ENCODE measurements at places on chromosomes 1 and 21.

DNA sequence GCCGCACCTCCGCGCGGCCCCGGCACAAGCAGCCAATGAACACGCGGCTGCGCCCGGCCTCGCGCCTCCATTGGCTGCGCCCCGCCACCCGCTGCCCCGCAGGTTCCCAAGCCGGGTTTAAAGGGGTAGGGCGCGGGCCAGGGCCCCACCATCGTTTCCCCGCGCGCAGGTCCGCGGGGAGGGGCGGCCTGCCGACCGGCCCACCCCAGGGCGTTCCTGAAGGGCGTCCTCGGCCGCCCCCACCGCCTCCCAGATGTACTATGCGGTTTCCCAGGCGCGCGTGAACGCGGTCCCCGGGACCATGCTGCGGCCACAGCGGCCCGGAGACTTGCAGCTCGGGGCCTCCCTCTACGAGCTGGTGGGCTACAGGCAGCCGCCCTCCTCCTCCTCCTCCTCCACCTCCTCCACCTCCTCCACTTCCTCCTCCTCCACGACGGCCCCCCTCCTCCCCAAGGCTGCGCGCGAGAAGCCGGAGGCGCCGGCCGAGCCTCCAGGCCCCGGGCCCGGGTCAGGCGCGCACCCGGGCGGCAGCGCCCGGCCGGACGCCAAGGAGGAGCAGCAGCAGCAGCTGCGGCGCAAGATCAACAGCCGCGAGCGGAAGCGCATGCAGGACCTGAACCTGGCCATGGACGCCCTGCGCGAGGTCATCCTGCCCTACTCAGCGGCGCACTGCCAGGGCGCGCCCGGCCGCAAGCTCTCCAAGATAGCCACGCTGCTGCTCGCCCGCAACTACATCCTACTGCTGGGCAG lies at the start of gene OLIG1:
TSS of gene OLIG1 (plus strand) at position 148 of the 750 bp plus-strand sequence. CDS start at position 254, 106 bp downstream.
- peak; percentile 15 for DNase-seq

- no peak for DNase-seq
Measured at GRCh38 chr1:168213349-168213748, 12.5 kb upstream of the SFT2D2 start.

DNA sequence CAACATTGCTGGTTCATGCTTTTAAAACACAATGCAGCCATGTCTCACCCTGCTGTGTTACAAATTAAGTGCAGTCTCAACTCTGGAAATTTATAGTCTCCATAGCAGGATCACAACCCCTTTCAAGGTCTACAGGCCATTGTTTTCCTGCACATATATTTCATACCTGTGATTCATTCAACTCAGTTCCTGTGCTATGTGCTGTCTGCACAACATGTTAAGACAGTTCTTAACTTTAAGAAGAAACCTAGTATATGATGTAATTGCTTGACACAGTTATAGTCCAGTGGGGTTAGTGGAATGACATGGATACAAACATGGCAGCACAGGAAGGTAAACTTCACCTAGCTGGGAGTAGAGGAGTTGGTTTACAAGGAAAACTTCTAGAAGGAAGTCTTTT lies 106.4 kb downstream of the IFI44 start:
- DNase-seq: no peak

GRCh38 chr1:193111641-193112090 lies 6.5 kb upstream of the GLRX2 start:
- peak; percentile 96 for DNase-seq

DNA sequence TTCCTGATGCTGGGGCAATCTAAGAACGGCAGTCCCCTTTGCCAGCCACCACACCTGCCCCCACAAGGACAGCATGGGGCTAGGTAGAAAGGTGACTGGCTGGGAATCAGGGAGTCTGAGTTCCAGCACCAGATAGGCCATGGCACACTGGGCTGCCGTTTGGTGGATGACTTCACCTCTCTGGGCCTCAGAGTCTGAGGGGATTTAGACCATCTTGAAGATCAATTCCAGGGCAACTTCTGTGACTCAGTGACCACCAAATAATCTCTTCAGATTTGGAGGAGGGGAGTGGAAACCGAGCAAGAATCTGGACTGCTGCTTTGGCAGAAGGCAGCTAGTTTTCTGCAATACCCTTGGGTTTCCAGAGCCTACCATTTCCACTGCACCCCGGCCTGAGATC lies 92.1 kb upstream of the EDN2 start:
- no peak for DNase-seq

- DNase-seq: no peak
Measured at GRCh38 chr1:237972186-237972585, 81.5 kb upstream of the ZP4 start.

DNA sequence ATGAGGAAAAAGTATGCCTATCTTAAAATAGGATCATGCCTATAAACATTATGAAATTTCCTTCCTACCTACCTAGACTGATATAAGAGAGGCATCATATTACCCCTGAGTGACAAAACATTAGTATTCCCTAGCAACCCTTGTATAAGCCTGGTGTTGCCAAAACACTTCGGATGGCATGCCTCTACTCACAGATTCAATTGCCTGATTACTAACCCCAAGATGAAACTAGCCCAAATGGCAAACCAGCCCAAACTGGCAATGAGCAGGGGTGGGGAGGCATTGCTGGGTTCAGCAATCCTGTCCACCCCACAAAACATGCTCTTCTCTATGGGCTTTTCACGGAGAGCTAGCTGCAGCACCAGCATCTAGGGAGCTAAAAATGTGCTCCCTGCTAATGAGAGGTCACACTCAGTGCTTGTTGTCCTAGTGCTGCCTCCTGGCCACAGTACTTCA lies 13.9 kb downstream of the PALMD start:
- DNase-seq: peak; percentile 41

DNA sequence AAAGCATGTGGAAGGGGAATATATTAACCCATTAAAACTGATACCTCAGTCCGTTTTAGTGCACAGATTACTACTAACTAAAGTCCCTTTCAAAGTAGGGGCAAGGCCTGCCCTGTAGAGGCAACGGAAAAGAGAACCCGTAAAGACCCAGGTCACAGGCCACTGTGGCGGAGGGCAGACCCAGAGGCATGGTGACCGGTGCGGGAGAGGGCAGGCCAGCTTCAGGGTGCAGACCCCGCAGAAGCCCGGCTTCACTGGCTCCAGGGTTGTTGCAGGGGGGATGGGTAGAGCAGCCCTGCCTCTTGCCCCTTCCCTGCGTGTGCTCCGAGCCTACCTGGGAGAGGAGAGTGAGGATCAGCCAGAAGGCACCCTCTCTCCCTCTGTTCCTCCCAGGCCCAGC lies 17.7 kb downstream of the CNTN2 start:
- no peak for DNase-seq

DNA sequence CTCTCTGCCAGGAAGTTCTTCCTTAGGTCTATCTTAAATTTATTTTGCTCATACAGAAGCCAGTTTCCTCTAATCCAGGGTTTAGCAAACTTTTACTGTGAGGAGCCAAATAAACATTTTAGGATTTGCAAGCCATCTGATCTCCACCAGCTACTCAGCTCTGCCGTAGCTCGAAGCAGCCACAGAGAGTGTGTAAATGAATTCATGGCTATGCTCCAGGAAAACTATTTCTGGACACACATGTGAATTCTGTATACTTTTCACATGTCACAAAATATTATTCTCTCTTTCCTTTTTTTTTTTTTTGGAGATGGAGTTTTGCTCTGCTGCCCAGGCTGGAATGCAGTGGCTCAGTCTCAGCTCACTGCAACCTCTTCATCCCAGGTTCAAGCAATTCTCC lies 13.4 kb upstream of the AGTRAP start:
- DNase-seq: no peak

DNA sequence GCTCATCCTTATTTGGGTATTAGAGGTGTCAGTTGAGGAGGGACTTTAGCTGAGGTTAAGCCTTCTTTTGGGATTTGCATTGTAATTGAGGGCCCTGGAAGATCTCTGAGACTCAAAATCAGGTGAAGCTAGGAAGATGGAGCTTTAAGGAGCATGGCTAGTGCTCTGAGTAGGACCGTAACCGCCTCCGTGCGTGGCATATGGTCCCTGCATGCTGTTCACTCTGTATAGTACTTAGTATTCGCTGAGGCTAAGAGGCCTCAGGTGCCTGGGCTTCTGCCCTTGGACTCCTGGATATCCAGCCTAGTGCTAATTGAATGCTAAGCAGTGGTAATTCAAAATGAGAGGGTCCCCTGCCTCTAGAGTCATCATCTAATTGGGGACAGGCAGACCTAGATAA lies 22.5 kb downstream of the NSUN4 start:
- DNase-seq: no peak

- no peak for DNase-seq
Measured at GRCh38 chr1:170221031-170221430, 75.3 kb downstream of the NTMT2 start.

- DNase-seq: no peak
Measured at GRCh38 chr1:158323866-158324265, 7.5 kb downstream of the CD1B start.

DNA sequence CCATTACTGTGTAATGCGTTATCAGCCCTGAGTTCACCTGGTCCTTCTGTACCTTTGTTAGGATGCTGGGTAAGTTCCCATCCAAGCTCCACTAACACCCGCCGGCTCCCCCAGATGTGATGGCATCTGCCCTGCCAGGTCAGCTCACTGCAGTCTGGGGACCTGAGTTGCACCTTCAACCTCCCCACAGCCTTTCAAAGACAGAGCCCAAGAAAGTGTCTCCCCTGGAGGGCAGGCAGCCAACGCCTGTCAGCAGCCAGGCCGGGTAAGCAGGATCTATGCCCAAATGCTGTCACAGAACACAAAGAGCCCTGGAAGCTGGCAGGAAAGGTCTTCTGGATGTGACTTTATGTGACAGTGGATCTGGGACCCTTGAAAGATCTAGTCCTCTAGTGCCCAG lies 13.7 kb downstream of the MRAP start:
- no peak for DNase-seq

Data from foreskin fibroblast (primary cell).